ENCODE measurements at places on chromosomes 4 and X.

DNA sequence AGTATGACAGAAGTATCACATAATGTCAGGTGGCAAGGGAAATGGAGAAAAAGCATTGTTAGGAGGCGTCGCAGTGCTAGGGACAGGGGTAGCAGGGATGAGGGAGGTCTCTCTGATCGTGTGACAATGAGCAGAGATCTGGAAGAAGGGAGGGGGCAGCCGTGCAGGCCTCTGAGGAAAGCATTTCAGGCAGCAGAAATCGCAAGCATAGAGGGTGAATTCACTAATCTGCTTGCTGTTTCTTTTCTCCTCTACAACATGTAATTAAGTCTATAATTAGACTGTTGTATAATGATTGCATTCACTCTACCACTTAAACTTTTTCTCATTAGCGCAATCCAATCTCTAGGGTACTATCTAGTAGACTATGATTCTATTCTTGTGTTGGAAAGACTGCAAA lies 9.1 kb downstream of the CYP4V2 start:
- DNase-seq = no peak

DNA sequence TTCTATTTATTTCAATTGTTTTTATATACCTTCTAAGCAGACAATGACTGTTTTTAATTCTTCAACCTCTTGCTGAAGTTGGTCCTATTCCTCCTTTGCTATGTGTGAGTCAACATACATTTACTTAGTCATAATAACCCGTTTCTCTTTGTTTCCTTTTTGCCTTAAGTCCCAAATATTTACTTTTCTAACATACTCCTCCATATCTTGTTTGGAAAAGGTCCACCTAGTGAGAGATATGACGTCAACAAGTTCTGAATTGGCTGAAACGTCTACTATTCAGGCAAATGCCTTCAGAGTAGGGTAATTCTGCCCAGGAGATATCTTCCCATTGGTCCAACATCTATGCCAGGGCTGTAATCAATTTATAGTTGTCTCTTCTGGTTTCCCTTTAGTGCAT lies 179.3 kb upstream of the GEMIN8 start:
- DNase-seq = no peak

GRCh38 chr4:6267573-6267972 lies 2.1 kb upstream of the WFS1 start:
- peak; percentile 49 for DNase-seq

DNA sequence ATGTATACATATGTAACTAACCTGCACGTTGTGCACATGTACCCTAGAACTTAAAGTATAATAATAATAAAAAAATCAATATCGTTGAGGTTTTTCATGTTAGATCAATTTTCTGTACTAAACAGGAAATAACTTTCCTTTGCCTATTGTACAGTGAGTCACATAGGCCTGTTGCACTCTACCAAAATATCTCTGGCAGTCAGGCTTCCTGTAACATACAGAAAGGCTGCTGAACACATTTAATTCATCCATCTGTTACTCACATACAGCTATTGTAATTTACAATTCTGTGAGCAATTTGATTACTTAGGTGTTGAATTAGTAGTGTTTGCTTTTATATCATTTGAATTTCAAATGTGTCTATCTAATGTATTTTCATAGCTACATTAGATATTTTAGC lies 427.8 kb downstream of the TMA16 start:
- peak; percentile 3 for DNase-seq
